NCI-H2081 (cell line): ENCODE measurements at places on chromosomes 5 and 9.

DNA sequence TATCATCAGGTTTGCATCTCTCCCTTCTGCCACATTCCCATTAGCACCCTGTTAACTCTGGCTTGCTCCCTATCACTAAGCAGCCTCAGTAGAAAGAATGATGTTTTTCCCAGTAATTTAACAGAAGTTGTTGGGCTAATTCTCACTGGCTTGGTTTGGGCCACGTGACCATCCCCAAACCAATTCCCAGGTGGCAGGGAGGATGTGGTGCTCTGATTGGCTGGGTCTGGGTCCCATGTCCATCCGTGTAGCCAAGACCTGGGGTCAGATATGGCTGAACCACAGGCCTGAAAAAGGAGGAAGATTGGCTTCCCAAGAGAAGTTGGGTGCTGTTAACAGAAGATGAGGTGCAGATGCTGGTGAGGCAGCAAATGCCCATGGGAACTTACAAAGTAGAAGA lies 122.0 kb downstream of the BOD1 start:
- DNase-seq: no peak

DNA sequence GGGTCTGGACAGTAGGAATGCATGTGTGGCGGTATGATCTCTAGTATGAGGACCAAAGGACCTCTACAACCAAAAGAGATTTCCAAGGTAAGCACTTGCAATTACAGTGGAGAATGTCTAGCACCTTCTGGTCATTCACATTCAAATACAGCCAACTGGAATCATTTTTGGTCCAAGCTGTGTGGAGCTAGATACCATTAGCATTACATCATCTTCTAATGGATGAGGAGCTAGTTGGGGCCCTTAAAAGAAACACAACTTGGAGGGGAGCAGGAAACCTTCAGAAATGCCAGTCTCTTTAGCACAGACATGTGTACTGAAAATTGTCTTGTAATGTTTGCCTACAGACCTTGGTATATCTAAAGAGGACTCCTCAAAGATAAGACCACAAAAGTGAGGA lies 244.7 kb downstream of the BNC2 start:
- no peak for DNase-seq

GRCh38 chr5:84227236-84227635 lies 157.4 kb downstream of the EDIL3 start:
- DNase-seq: no peak

- no peak for DNase-seq
These were observed 39.4 kb upstream of the TRAF1 start for GRCh38 chr9:120966013-120966369.

DNA sequence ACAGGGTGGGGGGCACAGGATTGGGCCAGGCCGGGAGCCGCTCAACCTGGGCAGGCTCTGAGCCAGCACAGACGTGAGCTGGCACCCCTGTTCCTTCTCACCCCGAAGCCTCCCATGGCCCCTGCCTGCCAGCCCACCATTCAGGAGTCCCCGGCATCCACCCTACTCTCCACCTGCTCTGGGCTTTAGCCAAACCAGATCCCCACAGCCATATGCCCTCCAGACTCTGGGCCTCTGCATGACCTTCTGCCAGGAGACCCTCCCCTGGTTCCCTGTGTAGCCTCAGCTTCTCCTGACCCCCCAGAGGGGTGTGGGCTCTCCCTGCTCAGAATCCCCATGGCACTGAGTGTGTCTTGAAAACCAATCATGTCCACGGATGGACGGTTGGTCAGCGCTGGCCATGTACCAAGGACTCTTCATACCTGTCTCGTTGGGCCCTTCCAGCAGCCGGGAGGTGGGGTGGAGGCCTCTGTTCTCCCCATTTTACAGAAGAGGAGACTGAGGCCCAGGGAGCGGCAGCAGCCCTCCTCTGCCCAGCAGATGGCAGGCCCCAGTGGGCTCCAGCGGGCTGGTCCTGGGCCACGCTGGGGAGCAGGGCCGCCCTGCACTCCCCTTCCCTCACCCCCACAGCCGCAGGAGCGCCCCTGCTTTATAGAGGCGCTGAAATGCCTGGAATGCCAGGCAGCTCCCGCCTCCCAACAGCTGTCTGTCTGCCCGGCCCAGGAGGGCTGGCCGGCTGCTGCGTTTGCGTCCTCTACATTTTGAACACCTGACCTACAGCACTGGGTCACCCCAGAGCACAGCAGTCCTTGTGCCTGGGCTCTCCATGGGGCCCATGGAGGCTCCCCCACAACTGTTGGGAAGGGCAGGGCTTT lies 3.5 kb upstream of the MYMK start:
- DNase-seq: no peak

- no peak for DNase-seq
These were observed 26.7 kb upstream of the ERCC6L2 start for GRCh38 chr9:95848764-95849163.

DNA sequence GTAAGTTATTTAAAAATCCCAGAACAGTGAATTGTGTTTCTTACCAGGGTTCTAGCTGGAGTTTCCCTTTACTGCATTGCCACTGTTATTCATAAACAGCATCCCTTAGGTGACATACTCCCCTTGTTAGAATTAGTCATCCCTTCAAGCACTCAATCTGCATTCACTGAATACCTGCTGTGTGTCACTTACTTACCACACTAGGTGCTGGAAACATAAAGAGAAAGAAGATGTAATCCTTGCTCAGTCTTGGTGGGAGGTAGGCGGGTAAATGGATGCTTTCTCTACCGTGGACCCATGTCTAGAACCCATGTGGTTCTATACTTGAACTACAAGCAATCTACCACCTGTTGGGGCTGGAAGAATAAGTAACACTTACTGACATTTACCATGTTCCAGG lies 371.6 kb downstream of the KDM4C start:
- DNase-seq: no peak

DNA sequence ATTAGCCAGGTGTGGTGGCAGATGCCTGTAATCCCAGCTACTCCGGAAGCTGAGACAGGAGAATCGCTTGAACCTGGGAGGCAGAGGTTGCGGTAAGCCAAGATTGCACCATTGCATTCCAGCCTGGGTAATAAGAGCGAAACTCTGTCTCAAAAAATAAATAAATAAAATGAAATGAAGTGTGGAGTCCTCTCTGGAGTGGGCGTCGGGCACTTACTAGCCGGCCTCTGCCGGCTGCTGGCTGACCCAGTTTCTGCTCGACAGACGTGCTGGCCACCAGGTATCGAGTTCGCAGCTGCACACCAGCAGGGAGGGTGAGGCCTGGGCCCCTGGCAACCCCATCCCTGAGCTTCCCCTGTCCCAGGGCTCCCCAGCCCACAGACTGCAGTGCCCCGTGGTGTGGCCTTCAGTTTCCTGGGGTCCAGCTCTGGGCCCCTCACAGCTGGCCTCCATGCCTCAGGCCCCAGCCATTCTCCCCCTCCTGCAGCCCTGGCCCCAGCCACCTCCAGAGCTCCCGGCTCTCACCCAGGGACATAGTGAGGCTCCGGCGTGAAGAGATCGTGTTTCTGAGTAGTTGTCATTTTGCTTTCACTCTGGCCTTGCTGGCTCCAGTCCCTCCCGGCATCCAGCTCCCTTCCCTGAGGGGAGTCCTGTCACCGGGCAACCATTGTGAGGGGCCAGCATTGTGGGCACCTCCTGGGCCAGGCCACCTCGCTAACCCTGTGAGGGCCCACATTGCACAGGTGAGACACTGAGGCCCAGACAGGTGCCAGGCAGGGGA lies 3.8 kb upstream of the STPG3 start:
- DNase-seq: no peak

DNA sequence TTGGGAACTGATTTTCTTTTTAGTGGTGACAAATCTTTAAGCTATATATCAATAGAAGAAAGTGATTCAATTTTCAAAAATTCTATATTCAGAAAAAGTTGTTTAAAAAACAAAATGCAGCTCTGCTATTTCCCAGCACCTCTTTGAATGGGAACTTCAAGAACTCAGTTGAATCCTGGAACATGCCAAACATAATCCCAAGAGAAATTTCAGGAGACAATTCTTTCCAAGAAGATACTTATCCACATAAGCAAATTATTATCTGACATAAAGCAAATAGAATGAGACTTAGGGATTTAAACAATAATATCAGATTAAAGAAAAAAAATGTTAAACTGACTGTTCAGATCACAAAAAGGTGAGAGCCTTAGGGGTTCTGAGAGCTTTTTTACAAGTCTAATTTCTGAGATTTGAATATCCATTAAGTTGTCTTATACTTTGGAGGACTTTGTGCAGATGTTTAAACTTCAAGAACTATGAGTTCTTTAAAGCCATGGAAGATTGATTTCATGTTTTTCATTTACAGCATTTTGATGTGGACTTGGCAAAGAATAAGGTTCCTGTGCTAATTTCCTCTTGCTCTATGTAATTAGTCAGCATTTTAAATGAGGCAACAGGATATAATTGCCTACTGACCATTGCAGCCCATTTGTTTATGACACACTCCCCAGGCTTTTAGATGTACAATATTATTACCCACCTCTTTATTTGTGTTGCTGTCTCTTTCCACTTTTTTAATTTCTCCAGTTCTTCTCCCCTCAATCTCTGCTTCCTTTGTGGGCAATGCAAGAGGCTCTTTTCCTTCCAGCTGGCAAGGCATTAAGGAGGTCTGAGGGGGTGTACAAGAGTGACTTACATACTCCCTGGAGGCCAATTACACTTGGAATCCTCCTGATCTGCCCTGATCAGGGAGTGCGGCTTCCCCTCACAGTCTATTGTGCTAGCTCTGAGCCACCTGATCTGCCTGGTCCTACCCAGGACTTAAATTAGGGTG lies 419.1 kb downstream of the NR2F1-AS1 start:
- no peak for DNase-seq

DNA sequence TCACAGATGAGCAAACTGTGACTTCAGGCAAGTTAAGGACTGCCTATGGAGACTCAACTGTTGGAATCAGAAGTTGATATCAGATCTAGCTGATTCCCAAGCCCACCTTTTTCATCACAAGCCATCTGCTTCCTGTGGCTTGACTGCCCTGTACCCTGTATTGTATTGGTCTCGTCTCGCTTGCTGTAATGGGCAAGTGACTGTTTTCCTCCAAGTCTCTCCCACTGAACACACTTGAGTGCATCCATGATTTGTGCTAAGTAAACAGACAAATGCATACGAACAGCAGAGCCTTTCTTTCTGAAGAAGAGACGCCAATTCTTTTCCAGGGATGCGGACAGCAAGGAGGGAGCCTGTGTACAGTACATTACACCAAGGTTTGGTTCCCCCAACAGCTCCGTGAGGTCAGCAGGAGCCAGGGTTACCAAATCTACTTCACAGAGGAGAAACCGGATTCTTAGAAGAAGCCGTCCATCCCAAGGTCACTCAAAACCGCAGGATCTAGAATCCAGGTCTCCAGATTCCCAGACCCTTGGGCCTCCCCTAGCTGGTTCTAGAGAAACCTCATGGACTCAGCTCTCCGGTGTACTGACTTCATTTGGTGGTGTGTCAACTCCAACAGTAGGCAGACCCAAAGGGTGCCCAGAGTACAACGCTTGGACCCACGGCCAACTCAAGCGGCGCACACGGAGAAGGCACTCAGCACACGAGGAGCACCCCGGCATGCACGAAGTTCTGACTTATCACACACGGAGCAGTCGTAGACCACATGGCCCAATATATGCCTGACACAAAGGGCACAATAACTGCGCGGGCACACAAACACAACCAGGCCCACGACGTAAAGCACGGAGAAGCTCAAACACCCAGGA lies 1.1 kb downstream of the BAG1 start:
- no peak for DNase-seq

- DNase-seq: no peak
These were observed 304.7 kb upstream of the NREP start for GRCh38 chr5:112061666-112062065.

DNA sequence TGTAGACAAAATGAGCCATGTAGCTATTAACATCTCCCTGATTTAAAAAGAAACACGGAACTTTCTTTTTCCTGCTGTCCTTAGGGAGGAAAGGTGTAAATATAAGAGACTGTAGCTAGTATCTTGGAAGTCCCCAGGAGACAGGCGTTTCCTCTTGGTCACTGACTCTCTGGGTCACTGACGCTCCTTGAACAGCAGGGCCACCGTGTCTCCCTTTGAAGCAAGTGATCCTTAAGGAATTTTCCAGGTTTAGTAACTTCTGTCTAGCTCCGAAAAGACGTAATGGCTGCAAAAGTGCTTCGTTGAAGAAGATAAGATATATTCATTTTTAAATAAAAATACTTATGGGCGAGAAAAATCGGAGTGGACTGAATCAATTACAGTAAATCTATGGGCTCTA lies 745 bp upstream of the CLTA start:
- DNase-seq: no peak

- no peak for DNase-seq
These were observed 26.8 kb upstream of the MVB12B start for GRCh38 chr9:126299706-126300276.

DNA sequence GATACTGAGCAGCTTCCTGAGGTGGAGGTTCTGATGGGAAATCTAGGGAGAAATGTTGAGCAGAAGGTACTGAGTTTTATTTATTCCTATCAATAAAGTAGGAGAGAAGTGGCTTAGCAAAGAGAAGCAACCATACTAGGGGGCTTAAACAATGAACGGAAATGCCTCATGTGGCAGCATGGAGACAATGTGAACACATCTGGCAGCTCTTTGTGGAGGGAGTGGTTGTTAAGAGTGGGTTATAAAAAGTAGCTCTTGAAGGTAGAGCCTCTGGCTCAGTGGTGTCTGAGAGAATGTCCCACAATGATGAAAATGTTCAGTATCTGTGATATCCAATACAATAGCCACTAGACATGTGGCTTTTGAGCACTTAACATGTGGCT lies 52.7 kb upstream of the EQTN start:
- DNase-seq: no peak

- peak; percentile 83 for DNase-seq
These were observed 342.4 kb upstream of the GRIA1 start for GRCh38 chr5:153147891-153148623.

DNA sequence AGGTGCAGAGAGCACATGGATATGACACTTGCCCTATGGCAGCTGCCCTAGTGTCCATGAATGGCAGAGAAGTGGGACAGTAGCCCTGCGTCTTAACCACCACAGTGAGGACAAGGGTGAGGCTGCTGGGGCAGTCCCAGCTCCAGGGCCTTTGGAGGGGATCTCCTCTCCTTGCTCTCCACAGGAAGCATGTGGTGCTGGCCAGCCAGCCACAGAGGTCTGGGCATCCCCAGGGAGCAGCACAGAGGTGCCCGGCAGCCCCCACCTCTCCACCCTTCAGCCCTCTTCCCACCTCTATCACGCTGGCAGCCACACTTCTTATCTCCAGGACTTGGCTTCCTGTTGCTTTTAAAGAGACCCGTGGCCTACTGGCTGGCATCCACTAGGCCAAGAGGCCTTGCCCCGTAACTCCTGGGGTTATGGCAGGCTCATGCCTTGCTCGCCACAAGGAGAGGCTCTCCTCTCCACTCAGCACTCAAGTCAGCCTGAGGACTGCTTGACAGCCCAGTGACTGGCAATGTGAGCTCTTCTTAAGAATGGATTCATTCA lies 21.9 kb downstream of the CSF2 start:
- DNase-seq: no peak

GRCh38 chr9:77614645-77615044 lies 33.5 kb downstream of the GNA14 start:
- no peak for DNase-seq

DNA sequence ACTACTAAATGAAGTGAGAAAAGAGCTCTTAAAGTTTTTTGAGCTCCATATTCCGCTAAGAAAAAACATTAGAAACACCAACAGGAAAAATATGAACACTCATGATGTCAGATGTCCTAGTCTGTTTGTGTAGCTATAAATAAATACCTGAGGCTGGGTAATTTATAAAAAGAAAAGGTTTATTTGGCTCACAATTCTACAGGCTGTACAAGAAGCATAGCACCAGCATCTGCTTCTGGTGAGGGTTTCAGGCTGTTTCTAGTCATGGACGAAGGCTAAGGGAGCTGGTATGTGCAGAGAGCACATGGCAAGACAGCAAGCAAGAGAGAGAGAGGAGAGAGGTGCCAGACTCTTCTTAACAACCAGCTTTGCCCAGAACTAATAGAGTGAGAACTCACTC lies 186.2 kb downstream of the PLK2 start:
- DNase-seq: no peak

- DNase-seq: no peak
These were observed 16.3 kb downstream of the KLF9 start for GRCh38 chr9:70398145-70398556.
